ENCODE measurements at places on chromosomes 4 and X. TPM values are rescaled to one million over a fixed set of nuclear protein-coding genes. Genes with fewer than 3 reads are reported as not detected.

DNA sequence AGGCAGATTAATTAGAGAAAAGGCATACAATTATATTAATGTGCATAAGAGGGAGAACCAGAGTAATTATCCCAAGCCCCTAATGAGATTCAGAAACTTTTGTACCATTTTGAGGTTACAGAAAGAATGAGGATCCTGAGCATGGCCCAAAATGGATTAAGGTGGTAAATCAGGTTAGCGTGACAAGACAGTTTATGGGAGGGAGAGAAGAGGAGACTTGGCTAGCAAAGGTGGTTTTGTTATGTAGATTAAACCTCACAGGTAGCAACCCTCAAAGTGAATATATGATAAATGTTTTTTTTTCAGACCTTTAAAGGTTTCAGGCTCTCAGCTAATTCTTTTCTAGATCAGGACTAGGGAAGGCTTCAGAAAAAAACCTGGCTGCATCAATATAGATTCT, 781.8 kb downstream of the FAM133A start:
- DNase-seq: no peak

DNA sequence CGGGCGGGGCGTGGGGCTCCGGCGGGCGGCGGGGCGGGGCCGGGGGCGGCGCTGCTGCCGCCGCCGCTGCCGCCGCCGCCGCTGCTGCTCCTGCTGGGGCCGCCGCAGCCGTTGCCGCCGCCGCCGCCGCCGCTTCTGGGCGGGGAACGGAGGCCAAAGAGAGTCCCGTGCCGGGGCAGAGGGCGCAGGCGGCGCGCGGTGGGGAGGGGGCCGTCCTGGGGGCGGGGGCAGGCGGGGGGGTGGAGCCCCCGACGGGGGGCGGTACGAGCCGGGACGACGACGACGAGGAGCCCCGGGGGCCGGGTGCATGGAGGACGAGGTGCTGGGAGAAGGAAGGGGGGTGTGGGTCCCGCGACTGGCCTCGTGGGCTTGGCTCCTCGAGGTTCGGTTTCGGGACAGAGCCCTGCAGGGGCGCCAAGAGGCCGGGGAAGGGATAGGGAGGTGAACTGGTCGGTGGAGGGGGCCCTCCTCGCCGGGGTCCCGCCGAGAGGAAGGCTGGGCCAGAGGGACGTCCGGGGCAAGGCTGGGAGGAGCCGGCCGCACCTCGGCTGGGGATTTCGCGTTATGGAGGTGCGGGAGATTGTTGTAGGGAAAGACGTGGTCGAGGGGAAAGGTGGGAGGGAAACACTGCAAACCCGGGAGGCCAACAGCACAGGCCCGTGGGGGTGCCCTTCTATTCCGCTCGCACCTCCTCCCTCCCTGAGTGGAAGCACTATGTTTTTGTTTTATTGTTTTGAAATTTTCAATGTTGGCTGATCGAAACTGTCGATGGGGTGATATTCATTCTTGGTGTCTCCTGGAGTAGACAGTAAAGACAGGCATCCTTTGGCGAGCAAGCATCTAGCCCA, 1.9 kb downstream of the BCORL1 start:
- DNase-seq: no peak

- no peak for DNase-seq
Measured at GRCh38 chr4:155657169-155657568, 9.5 kb upstream of the GUCY1A1 start.

- DNase-seq: no peak
Measured at GRCh38 chr4:9923195-9923812, 98.0 kb downstream of the SLC2A9 start.

GRCh38 chr4:119726505-119726904, 97.9 kb upstream of the PDE5A start:
- no peak for DNase-seq

GRCh38 chr4:101175896-101176676, 171.2 kb downstream of the PPP3CA start:
- DNase-seq: no peak

Gene MORF4L2
- total RNA-seq: 307 TPM
